HuH-7 (cell line): ENCODE measurements at places on chromosomes 3 and 15.

- DNase-seq: no peak
Observed at GRCh38 chr3:112460519-112461195, 38.6 kb downstream of the BTLA start.

DNA sequence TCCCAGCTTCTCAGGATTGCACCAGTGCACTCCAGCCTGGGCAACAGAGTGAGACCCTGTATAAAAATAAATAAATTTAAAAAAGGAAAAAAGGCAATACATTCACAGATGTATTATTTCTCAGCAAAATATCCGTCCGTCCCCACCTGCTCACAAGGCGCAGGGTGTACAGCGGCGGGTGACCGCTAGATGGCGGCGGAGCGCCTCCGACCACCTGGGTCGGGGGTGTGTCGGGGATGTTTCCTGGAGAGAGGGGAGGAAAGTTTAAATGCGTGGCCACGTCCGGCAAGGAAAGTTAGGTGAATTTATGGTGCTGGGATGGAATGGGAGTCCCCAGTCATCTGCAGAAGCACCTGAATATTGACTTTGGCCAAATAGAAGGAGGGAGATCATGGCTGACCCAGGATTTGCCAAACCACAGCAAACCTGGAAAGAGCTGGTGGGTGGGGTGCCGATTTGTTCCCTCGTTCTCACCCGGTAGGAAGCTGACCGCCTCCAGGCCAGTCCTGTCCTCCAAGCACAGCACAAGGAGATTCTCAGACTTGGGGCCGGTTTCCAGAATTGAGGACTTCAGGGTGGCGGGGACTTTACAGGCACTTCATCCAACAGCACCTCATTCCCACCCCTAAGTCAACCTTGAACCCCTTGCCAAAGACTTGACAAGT is 88.3 kb downstream of the TMEM266 start:
- peak; percentile 95 for DNase-seq

- DNase-seq: no peak
Observed at GRCh38 chr3:78112291-78113010, 1072.6 kb downstream of the ROBO2 start.

DNA sequence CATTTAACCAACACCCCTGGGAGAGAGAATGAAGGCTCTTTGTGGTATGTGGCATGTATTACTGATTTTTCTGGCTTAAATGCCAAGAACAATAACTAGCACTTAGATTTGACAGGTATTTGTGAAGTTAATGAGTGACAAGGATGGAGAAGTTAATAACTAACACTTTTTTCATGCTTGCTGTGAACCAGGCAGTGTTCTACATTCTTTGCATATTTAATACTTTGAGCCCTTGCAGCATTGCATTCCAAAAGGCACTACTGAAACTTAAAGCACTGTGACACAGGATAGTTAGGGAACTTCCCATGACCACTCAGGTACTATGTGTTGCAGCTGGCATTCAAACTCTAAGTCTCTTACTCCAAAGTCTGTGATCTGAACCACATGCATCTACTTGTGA is 650.6 kb downstream of the ZPLD1 start:
- peak; percentile 20 for DNase-seq

DNA sequence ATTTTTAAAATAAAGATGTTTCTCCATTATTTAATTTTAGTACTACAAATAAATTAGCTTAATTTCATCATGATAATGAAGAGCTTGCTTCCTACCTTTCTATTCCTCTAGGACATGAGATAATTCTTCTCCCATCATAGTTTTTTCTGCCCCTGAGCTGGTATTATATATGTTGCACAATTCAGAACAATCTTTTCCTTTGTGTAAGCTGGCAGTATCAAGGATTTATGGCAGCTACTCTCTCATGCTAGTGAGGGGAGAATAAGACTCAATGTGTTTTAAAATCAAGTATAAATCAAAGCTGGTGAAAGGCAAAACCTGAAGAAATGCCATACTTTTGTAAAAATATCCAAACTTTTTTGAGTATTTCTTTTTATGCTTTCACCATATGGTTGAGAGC is 1405.3 kb downstream of the SI start:
- DNase-seq: no peak

GRCh38 chr15:47288794-47289193 is 428.5 kb upstream of the SEMA6D start:
- DNase-seq: no peak

GRCh38 chr15:36407647-36408046 is 171.8 kb upstream of the CDIN1 start:
- DNase-seq: no peak

GRCh38 chr15:57477736-57478522 is 101.6 kb downstream of the CGNL1 start:
- peak; percentile 71 for DNase-seq

DNA sequence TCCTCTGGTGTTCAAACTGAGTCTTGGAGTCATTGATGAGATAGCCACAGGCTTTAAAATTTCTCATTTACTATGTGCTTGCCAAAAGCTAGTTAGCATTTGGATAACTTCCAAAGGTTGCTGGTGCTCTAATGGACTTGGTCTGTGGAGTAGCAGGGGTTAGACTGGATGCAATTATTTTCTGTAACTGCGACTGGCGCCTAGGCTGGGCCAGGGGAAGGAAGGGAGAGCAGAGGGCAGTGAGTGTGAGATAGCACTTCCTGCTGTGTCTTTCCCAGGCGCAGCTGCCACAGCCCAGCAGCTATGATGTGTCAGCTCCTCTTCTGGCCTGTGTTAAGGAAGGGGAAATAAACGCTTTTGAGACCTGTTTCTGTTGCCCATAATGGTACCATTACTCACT is 98.6 kb downstream of the MYRIP start:
- no peak for DNase-seq

GRCh38 chr3:83843716-83844115 is 1115.1 kb upstream of the CADM2 start:
- no peak for DNase-seq

GRCh38 chr3:184561061-184561912 is at the start of gene EPHB3:
Gene EPHB3 (plus strand): TSS chr3:184561785. CDS start chr3:184562236, 451 bp downstream.
- DNase-seq: peak; percentile 99

- no peak for DNase-seq
Observed at GRCh38 chr3:178284181-178284580, 252.1 kb upstream of the KCNMB2 start.

GRCh38 chr3:128152419-128153155 is 694 bp upstream of the EEFSEC start:
- no peak for DNase-seq
